Amniotic epithelial cell (primary cell): ENCODE measurements at places on chromosomes 3 and 15.

GRCh38 chr3:27688053-27688452, 34.1 kb downstream of the EOMES start:
- no peak for DNase-seq

DNA sequence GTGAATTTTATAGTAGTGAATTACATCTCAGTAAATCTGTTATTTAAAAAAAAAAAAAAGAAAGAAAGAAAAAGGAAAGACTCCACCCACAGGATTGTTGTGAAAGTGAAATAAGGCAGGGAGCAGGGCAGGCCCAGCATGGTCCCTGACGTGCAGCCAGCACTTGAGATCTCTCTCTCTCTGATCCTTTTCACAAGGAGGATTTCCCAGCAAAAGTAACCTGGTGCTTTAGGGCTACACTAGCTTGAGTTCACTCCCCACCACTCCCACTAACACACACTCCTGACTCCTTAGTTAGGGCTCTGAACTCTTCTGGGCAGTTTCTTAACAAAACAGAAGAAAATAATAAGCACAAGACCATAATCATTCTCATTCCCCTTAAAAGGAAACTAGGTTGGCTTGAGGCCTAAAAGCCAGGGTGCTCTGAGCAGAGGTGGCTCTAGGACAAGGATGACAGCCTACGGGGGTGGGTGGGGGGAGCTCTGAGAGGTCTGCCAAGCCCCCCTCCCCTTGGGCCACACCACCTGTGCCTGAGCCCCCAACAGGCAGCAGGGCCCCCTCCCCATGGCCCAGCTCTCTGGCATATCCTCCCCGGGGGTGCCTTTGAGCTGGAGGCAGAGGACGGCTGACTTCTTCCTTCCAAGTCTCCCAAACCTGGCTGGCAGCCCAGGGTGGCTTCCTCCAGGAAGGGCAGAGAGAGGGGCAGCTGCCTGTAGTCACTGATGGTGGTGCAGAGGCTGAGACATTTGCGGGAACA, 856 bp downstream of the TMEM40 start:
- DNase-seq = peak; percentile 70

- peak; percentile 12 for DNase-seq
Observed at GRCh38 chr3:66354001-66354400, 133.2 kb downstream of the SLC25A26 start.

DNA sequence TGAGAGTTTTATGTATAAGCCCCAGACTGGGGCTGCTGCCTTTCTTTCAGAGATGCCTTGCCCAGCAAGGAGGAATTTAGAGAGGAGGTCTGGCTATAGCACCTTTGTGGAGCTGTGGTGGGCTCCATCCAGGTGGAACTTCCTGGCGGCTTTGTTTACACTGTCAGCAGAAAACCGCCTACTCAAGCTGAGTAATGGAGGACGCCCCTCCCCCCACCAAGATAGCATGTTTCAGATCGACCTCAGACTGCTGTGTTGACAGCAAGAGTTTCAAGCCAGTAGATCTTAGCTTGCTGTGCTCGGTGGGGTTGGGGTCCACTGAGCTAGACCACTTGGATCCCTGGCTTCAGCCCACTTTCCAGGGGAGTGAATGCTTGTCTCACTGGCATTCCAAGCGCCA, 155.6 kb downstream of the STXBP5L start:
- no peak for DNase-seq

DNA sequence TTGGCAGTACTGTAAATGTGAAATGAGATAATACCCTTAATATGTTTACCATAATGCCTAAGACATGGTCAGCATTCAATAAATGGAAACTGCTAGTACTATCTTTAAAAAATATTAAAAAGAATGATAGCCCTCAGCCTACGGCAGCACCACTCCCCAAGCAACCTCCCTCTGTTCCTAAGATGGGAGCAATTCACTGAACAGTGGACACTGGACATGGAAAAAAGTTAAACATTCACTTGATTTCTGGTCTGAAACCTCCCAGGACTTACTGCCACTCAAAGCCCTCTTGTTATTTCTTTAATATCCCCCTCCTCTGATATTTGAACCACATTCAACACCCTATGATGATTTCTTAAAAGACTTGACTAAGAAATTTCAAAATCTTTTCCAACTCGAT, 27.0 kb downstream of the NEK4 start:
- no peak for DNase-seq

DNA sequence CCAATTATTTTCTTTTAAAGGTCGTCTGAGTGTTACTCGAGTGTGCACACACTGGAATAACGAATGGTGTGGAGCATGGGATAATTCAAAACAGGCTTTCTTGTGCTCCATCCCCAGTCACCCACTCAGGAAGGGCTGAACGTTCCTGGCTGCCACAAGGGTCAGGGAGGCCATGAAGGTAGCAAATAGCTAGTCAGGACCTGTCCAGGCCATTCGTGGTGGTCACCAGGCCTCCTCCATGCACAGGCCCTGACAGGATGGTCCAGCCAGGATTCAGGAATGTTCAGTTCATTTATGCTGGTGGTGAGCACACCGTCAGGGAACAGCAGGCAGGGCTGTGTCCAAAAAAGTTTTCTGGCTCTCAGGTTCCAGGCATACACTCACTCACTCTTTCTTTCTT, 11.7 kb upstream of the NR2E3 start:
- no peak for DNase-seq

DNA sequence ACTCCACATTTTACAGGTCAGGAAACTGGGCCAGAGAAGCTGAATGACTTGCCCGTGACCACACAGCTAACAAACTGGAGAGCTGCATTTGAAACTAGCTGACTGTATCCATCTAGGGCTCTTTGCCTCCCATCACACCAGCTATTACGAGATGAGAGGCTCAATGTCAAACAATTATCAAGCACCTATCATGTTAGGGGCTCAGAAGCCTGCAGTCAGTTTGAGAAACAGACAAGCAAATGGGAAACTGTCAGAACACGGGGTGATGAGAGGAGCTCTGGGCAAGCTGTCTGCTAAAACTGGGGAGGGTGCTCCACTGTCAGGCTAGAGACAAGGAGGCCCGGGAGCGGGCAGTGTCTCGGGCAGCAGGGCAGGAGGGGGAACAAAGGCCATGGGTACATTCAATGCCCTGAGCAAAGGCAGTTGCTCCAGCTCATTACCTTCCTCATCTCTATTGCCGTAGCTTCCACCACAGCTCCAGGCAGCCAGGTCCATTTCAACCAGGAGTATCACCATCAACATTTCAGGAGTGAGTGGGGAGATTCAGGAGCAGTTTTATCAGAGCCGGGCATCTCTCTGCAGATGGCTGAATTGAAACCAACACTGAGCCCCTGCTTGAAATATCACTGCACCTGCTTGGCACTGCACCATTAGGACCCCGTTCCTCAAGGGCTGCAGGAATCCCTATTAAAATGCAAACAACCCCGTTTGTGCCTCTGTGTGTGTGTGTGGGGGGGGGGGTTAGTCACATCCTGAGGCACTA, 122.6 kb downstream of the RAB11A start:
- no peak for DNase-seq
